Hepatocyte (in vitro differentiated cells): ENCODE measurements at places on chromosomes 4 and X. TPM values are rescaled to one million over a fixed set of nuclear protein-coding genes. Genes with fewer than 3 reads are reported as not detected.

STATH gene
- total RNA-seq: not detected in 2 replicates

SPP1 gene
- 175 and 225 TPM in 2 replicates for total RNA-seq

DNA sequence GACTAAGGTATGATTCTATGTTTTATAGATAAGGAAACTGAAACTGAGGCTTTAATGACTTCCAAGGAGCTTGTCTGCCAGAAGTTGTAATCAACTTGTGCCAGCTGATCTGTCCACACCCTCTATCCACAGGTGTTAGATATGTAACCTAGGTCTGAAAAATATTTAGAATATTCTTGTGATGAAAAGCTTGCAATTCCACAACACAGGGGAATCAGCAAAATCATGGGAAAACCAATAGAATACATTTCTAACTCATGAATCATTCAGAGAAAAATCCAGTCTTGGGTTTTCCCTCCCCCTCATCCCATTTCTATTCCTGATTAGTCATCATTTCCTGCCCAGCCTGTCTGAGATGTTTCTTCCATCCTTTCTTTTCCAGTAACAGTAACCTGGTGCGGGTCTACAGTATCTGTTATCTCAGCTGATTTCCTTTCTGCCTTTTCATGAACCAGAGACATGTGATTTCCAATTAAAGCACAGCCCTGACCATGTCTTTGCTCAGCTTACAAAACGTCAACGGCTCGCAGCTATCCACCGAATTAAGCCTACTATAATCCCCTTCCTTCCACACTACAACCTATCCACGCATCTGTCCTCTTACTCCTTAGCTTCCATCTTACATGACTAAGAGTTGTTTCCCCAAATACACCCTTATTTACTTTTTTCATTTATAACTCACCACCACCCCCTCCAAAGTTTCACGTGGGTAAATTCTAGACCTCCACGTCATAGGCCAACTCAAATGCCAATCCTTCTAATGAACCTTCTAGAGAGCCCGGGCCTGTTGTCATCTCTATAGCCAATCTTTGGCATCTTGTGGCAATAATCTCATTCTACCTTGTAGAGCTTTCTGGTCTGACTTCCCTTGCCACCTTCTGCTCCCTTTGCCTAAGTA is 961 bp upstream of the NOCT start:
- H3K36me3 ChIP-seq: no peaks in the 10 kb centered on the region
- H3K27me3 ChIP-seq: no peaks in the 10 kb centered on the region
- H3K4me3 ChIP-seq: peak overlapping the region; percentile 4
- H3K4me1 ChIP-seq: peaks cover 27% of the 10 kb centered on the region
- peak overlapping the region; percentile 90 for H3K27ac ChIP-seq

DNA sequence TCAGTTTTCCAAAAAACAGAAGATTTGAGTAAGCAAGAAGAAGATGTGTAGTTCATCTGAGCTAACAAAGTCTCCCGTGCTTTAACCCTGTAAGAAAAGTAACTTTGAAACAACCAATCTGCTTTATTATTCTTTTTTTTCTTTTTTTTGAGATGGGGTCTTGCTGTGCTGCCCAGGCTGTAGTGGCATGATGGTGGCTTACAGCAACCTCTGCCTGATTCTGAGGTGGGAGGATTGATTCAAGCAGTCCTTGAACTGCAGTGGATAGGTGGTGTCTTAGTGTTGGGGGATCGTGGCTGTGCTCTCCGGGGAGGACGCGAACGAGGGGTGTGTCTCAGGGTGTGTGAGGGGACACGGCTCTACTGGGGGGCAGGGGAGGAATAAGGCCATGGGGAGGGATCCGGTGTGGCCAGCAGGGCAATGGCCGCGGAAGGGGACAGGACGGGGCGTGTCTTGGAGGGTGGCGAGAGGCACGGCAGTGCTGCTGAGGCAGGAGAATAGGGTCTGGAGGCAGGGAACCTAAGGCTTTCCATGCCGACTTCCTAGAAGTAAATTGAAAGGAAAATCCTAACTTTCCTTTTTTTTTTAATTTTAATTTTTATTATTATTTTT is 2.4 kb downstream of the ARSD start:
- H3K4me3 ChIP-seq: no peak overlapping the region
- no peak for DNase-seq
- H3K36me3 ChIP-seq: no peaks in the 10 kb centered on the region
- H3K27me3 ChIP-seq: no peaks in the 10 kb centered on the region
- H3K4me1 ChIP-seq: no peaks in the 10 kb centered on the region

DNA sequence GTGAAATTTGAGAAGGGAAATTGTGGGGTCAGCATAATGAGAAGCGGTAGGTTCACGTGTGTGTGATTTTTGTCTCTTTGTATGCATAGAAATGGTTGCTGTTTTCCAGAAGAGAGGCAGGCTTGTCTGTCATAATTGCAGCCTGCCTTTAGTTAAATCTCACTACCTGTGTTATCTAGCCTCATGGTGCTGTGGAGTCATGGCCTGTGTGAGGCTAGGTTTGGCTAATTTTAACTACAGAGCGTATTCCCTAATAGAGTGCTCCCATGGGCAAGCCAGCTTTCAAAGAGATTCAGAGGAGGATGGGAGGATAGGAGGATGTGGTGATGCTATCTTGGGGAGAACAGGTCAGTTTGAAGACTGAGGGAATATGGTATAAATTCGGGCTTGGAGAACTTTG is 23.6 kb downstream of the UPRT start:
- H3K4me3 ChIP-seq: no peak overlapping the region
- H3K36me3 ChIP-seq: no peaks in the 10 kb centered on the region
- H3K27me3 ChIP-seq: no peaks in the 10 kb centered on the region
- DNase-seq: no peak
